ENCODE measurements at places on chromosomes 7 and 10.
A peak's percentile ranks its signal among the peaks of the same experiment; 100 is the strongest.

- DNase-seq = no peak
Observed at GRCh38 chr10:37654466-37654865, 202.9 kb downstream of the ZNF248 start.

DNA sequence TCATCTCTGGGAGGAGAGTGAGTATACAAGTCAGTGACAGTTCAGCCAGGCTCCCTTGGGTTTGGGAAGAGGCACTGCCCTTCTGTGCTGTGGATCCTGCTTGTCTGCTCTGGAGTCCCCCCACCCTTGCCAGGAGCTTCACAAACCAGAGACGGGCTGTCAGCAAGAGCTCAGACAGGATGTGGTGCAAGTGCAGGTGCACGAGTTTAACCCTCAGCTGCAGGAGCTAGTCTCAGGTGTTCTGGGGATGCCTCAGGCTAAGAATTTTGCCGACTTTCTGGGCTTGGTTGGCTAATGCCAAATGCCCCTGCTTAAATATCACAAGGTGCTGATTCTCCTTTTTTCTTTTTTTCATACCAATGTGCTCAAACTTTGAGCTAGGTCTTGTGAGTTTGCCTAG is 22.3 kb downstream of the ZNF783 start:
- peak; percentile 69 for DNase-seq

- DNase-seq = peak; percentile 83
Observed at GRCh38 chr10:3067118-3067858, at the start of gene PFKP. Gene PFKP (plus strand): TSS chr10:3067548. CDS start chr10:3067596, 48 bp downstream.

- DNase-seq = no peak
Observed at GRCh38 chr7:36048141-36048901, 104.7 kb upstream of the EEPD1 start.

- DNase-seq = no peak
Observed at GRCh38 chr10:129709627-129710509, 242.8 kb downstream of the MGMT start.

DNA sequence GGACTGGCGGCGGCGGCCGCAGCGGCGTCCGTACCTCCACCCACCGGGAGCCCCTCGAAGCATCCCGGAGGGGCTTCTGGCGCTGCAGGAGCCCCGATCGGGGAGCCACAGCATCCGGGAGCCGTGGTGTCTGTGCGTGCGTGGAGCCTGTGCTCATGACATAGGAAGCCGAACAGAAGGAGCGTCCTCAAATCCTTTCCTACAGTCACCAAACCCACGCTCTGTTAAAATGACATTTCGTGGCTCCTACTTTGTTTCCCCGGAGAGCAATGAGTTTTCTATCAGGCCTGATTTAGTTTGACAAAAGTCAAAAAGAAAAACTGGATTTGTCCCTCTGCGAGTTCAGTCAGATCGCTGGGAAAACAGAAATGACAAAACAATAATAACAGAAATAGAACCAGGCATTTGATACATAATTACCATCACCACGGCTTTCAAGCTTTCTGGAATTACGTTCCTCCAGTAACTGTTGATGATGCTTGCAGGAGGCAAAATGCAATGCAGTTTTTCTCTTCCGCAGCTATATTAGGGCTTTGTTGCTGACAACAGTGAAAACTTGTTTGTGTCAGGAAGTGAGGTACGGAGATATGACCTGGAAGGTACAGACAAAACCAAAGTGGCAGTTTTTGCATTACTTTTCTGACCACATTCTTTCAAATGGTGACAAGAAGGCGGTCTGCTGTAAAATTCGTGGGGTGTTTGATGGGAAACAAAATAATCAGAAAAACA is 219.3 kb upstream of the MKLN1 start:
- peak; percentile 18 for DNase-seq
